ENCODE measurements at places on chromosomes 6 and 20. TPM values are rescaled to one million over a fixed set of nuclear protein-coding genes. Genes with fewer than 3 reads are reported as not detected.

DNA sequence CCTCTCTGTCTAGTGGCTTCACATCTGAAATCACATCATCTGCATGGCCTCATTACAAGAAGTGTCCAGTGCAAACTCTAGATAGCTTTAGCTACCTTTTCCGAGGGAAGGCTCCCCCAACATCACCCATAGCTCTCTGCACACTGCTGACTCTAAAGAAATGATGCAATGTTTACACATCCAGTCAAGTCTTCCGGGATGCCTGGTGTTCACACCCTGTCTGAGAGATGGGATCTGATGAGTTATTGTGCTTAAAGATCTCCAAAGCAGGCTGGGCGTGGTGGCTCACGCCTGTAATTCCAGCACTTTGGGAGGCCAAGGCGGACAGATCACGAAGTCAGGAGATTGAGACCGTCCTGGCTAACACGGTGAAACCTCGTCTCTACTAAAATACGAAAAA, 404.6 kb upstream of the IRAK1BP1 start:
- DNase-seq = peak; percentile 2

- DNase-seq = no peak
Measured at GRCh38 chr6:18724056-18724455, 336.9 kb downstream of the RNF144B start.

DNA sequence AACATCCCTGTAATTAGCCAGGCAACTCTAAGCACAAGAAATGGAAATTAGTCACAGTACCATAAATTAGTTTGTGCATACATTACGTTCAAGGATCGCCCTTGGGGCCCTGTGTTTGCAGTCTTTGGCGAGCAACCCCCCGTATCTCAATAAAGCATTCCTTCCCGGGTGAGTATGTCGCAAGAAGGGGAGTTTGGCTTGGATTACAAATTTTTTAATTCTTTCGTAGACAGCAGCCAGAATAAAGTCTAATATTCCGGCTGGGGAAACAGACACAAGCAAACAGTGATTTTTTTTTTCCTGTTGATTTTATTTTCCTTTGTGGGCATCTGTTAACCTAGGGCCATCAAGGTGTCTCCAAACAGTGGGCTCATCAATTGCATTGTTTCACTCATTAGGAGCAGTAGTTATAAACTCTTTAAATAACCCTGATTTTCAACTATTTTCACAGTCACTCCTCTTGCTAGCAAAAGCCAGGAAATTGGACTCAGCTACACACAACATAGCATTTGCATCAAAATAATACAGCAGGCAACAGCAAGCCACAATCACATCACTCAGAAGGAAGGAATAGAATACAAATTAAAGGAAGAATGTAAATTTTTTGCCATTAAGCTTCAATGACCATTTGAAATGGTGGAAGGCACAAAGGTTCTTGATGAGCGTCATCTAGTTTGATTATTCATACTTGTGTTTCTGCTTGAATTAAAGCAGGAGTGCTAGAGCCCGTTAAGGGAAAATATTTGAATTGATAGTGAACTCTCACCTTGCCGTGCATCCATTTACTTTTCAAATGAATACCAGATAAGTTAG, 85.3 kb downstream of the LINC00237 start:
- DNase-seq = no peak

DNA sequence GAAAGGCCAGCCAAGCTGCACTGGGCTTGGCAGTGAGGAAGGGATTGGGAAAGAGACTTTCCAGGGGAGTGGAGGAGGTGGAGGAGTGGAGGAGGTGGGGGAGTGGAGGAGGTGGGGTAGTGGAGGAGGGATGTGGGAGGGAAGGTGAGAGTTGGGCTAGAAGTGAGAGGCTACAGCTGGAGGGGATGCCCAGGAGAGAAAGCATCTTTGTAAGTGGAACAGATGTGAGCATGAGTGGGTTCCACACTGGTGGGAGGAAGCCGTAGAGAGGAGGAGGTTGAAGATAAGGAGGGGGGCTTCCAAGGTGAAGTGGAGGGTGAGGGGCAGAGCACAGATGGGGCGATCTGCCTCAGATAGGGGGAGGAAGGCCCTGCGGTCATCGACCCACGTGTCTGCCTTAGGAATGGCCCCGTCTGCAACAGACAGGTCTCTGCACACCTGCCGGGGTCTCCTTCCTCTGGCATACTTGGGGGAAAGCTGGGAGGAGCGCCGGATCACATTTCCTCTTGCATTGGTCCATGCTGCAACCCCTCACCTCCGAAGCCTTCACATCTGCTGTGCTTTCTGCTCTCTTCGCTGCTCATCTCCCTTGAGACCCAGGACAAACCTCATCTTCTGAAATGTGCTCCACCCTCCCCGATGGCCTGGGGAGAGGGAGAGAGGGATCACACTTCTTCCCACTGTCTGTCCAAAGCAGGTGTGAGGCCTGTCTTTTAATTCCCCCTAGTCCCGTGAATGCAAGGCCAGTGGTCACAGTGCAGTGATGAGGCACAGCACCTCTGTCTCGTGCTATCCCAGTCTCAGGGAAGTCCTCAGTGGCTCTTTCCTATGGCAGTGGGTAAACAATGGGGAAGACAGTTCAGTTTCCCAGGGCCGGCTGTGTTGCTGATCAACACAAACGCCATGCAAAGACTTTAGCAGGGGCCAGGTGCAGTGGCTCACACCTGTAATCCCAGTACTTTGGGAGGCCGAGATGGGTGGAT, 48.6 kb upstream of the SNX9 start:
- no peak for DNase-seq

The SRSF12 gene
- total RNA-seq = 1.7 TPM

GRCh38 chr20:22763257-22763906, 179.0 kb upstream of the FOXA2 start:
- DNase-seq = no peak

DNA sequence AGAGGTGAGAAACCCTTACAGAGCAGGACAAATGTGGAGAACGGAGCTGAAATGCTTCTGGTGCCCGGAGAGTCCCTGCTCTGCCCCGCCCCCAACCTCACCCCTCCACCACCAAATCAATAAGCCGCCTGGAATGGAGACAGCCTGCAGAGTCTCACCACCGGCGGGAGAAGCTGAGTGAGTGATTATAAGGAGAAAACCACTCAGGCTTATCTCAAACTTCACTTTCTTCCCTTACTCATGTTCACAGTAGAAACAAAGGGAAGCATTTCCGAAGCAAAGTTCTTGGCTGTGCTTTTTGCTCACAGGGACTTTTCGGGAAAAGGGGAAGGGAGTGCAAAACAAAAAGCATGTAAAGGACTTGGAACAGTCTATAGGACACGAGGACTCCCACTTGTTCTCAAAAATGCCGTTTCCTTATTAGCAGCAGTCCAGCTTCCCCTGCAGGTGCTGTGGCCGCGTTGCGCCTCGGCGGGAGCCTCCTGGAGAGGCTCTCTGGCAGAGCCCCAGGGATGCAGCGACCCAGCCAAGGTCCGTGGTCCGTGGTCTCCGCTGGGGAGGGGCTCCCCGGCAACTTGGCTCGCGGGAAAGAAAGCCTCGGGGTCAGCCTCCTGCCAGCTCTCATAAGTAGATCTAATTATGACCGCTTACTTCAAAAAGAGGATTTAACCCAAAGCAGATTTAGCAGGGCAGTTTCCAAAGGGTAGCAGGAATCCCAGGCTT, 64.8 kb upstream of the TMEM30A start:
- DNase-seq = peak; percentile 58

- no peak for DNase-seq
Measured at GRCh38 chr6:157630463-157631080, 192.5 kb upstream of the SNX9 start.

GRCh38 chr20:34083781-34084180, 28.3 kb downstream of the EIF2S2 start:
- no peak for DNase-seq

DNA sequence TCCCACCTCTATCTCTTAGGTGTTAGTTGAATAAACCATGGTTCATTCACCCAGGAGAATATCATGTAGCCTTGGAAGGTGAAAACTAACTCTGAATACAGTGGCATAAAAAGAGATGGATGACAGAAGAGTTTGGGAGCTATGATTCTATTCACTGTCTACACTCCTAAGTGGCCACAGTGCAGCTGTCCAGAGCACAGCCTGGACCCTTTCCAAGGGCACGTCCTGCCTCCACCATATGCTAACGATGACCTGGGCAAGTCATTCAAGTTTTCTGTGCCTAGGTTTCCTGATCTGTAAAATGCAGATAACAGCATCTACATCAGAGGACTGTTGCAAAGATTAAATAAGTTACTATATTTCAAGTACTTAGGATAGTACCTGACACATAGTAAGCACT, 314.1 kb downstream of the PTPRT start:
- no peak for DNase-seq

GRCh38 chr6:42368181-42368580, 83.5 kb downstream of the TRERF1 start:
- no peak for DNase-seq

The SLC17A2 gene
- total RNA-seq = not detected

GRCh38 chr20:63060057-63060991, 53.6 kb upstream of the BHLHE23 start:
- no peak for DNase-seq

DNA sequence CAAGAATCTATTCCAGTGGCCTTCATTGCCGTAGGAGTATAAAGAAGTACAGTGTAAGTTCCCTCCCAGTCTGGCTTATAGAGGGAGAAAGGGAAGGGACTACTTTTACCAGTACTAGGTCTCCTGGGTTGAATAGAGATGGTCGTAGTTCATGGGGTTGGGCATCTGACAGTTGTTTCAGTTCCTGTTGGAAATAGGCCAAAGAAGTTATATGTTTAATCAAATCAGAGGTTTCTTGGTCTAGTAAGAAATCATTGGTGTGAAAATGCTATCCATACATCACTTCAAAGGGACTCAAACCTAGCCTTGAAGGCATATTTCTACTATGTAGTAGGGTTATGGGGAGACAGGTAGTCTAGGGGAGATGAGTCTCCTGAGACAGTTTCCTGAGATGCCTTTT, 45.6 kb upstream of the MAN1A1 start:
- no peak for DNase-seq

The BPIFB1 gene
- 8.5 TPM for total RNA-seq

The RBL1 gene
- total RNA-seq = 21.5 TPM

The CTCFL gene
- total RNA-seq = not detected

DNA sequence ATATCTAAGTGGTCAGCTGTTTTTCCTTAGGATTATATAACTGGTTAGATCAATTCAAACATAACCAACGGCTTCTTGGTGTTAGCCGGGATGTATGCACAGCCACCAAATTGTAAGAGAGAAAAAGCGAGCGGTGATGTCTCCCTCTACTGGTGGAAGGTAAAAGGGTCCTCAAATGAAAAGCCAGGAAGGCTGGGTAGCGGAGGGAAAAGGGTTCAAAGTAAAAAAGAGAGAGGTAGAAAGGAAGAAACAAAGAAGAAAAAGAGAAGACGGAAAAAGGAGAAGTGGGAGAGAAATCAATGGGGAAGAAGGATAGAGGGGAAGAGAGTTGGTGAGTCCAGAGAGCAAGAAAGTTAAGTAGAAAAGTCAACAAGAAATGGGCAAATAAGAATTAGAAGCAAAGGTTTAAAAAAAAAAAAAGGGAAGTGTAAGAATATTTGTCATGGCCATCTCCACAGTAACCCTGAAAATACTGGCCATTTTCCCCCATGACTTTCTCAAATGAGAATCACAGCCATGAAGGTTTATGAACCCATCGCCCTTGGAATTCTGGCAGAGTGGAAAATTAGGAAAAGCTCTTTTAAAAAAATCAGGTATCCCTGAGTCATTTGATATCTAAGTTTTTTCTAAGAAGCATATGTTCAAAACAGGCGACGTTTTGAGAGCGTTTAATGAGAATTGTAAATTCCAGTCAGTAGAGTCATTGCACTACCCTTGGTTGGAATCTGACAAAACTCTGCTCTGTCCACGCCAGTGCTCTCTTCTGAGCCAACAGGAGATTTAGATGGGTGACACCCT, 155.6 kb upstream of the SNX9 start:
- peak; percentile 44 for DNase-seq

GRCh38 chr6:63975699-63976098, 340.1 kb downstream of the PHF3 start:
- DNase-seq = no peak

DNA sequence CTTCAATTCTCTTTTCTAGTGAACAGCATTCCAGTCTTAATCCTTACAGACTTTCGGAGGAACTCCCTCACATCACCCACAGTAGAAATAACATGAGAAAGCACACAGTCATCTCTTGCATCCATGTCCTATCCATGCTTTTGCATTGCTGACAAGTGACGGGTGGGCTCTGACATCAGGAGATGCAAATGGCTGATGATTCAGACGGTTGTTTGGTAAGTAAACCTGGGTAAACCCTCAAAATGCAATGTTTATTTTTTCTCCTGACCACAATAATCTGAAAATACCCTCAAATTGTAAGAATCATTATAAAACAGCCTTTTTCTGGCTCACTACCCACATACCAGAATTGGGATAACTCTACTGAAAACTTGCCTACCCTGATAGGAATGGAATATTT, 792.0 kb downstream of the MAFB start:
- DNase-seq = no peak

The DSE gene
- total RNA-seq = 28.6 TPM

DNA sequence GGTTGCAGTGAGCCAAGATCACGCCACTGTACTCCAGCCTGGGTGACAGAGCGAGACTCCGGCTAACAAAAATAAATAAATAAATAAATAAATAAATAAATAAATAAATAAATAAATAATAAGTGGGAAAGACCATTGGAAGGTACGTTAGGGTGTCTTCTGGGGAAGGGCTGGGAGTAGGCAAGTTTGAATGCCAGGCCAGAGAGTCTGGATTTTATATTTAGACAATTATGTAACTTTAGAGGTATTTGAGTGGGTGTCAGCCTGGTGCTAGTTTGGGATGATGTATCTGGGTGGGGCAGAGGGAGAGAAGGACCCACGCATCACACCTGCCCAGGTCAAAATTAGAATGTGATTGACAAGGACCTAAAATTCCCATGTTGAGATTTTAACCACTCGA, 108.5 kb upstream of the PRND start:
- DNase-seq = no peak

GRCh38 chr6:2634139-2634964, 116.4 kb downstream of the MYLK4 start:
- peak; percentile 86 for DNase-seq

GRCh38 chr6:24848461-24848860, 49.7 kb upstream of the ARMH2 start:
- DNase-seq = no peak

DNA sequence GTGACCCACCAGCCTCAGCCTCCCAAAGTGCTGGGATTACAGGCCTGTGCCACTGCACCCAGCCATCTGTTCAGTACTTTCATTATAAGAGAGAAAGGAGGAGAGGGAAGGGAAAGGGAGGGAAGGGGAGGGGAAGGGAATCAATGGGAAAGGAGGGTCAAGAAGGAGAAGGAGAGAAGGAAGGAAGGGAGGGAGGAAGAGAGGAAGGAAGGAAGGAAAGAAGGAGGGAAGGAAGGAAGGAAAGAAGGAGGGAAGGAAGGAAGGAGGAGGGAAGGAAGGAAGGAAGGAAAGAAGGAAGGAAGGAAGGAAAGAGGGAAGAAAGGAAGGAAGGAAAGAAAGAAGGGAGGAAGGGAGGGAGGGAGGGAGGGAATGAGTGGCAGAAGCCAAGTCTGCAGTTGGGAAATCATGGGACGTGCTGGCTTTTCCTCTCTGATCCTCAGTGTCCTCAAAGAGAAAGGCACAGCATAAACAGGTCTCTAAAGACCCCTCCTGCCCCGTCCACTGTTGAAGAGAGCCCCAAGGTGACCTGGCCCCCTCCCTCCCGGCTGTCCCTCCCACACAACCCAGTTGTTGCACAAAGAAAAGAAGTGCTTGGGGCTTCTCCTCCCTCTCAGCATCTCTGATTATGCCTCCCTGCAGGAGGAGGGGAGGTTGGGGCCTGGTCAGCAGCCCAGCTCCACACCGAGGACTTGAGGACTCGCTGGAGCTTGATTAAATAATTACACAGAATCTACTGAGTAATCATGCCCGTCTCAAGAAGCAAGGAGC, 69.1 kb upstream of the TOP1 start:
- DNase-seq = no peak

GRCh38 chr6:144279484-144280150, 5.5 kb upstream of the UTRN start:
- DNase-seq = no peak

Measured in Calu3 (cell line).